ENCODE measurements at places on chromosomes 4 and X.

DNA sequence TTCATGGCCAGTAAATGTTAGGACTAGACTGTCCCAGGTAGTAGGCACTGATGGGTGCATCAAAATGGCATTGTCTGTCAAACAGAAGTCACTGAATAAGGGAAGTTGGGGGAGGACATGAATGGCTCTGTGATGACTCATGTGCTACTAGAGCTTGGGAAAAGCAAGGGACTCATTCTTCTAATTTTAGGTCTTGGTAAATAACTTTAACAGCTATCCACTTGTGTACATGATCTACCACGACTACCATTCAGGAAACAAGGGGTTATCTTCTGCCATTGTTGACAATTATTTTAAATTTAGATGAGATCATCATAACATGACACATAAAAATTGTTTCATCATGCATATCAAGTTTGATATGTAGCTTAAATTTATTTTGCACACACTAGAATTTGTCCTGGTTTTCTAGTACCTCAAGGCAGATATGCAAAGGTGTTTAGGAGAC, 6.3 kb downstream of the AREG start:
- no peak for DNase-seq

GRCh38 chrX:1380672-1381233, 11.2 kb downstream of the SLC25A6 start:
- DNase-seq, result no peak

DNA sequence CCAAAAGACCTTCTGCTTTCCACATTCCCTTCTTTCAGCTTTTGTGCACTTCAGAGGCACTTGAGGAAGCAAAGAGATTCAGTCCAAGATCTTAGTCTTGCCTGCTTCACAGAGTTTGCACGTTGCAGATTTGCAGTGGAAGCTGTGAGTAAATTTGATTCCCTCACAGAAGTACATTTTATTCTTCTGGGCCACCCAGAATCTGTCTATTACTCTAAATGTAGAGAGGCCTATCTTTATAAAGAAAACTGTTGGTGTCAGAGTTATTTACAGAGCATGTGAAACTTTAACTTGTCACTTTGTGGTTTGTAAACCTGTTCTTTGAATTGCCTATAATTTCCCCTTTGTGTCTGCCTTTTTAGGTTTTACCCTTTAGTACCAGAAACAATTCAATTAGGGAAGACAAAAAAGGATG, 15.5 kb downstream of the SPRY1 start:
- no peak for DNase-seq

DNA sequence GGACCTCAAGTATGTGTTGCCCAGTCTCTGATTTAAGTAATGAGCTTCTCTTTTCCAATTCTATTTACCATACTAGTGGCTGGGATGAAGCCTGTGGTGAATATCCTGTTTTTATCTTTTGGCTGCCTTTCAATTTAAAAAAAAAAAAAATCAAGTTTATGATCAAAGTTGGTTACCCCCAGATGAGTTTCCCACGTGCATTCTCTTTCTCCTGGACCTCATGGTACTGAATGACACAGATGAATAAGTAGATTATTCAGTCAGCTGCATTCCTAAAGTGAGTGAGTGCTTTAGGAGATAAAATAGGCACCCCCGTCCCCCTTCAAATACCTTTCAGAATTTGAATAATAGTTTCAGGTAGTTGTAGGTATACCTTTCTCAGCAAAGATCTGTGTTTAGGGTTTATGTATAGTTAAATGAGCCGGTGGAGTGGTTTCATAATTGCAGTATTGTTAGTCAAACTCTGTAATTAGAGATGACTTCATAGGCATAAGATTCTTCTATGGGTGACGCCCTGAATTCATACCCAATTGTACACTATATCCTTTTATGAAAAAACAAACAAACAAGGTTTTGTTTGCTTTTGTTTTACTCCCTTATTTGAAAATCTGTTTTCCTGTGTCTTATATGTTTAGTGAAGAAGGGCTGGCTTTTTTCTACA, 41.9 kb downstream of the PLS3 start:
- no peak for DNase-seq

DNA sequence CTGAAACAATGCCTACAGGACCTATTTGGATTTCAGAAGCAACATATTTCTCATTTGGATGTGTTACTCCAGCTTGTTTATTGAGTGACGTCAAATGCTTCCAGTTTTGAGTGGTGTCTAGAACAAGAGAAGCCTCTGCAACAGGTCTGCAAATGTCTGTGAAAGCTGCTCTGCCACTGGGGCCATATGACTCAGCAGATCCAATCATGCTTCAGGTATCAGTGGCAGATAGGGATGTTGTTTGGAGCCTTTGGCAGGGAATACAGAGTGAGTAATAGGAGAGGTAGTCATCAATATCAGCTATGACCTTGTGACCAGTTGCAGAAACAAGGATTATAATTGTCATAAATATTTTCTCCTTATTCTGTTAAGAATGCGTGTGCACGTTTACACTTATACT, 141.1 kb upstream of the ZXDA start:
- no peak for DNase-seq

DNA sequence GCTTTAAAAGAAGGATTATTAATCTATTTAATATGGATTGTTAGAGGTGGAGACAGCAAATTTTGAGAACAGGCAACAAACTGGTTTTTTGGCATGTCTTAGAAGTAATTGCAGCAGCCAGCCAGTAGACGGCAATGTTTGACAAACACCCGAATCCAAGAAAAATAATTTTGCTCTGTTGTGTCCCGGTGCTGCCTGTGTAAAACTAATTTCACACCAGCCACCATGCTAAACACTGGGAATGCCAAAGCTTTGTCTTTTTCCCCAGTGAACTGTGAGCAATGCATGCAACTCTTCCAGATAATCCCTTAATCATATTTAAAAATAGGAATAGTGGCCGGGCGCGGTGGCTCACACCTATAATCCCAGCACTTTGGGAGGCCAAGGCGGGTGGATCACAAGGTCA, 25.9 kb downstream of the SMIM31 start:
- no peak for DNase-seq

DNA sequence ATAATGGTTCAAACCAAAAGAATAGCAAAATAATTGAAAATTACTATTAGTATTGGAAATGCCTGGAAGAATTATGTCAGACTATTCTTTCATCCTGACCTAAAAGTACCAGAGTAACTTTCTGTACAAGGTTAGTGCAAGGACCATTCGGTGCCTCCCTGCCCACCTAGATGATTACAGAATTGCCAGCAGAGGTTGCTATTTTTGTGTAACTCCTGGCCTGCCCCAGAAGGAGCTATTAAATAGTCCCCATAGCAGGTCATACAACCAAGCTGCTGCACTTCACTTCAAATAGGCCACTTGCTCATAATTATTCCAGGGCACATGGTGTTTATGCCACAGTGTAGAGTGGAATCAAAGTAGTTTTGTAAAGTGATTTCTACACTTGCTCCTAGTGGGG, 831.1 kb upstream of the PABPC4L start:
- DNase-seq, result no peak

DNA sequence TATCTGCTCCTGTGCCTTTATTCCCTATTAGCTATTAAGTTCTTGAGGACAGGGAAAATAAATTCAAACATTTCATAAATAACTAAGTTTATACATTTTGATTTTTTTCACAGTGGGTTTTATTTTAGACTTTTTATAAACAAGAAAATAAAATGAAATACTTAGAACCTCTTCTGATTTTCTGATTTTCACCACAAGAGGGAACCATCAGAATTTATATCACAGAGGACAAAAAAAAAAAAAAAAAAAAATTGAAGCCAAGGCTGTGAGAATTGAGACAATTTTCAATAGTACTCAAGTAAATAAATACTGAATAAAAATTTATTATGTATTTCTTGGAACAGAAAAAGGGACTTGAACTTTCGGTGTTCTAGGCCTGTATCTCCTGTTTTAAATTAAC, 288.1 kb downstream of the SH3BGRL start:
- no peak for DNase-seq

GRCh38 chr4:70948665-70949260, 44.7 kb upstream of the DCK start:
- DNase-seq, result no peak

GRCh38 chrX:64198036-64198435, 7.5 kb downstream of the AMER1 start:
- DNase-seq, result no peak

- DNase-seq, result no peak
Observed at GRCh38 chrX:134998246-134998645, 7.5 kb downstream of the SMIM10 start.

DNA sequence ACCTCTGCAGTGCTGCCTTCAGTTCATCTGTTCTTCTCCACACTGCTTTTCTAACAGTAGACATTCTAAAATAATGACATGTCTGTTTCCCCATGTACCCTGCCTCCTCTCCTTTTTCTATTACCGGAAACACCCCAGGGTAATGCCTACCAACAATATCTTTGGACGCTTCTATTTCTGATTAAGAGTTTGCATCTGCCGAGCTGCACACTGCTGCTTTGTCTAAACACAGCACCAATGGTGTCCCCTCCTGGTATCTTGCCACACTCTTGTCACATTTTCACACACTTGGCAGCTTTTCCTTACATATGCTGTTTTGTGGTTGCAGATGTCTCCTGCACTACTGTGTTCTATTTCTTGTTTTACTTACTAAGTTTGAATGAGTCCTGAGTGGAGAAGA, 288.8 kb downstream of the GRIA2 start:
- DNase-seq, result no peak

DNA sequence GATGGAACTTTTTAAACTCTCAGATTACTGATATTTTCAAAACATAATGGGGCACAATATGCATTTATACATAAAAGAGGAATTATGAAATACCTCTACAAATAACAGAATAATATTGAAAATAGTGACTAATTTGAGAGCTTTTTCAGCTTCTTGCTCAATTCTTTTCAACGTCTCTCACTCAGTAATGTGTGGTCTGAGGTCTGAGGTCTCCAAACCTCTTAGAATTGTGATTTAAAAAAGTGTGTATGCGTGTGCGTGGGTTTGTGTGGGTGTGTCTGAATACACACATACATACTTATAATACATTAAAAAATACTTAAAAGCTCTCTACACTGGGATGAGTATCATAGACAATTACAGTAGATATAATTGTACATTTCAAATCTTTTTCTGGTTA, 7.9 kb downstream of the NDNF start:
- DNase-seq, result no peak

DNA sequence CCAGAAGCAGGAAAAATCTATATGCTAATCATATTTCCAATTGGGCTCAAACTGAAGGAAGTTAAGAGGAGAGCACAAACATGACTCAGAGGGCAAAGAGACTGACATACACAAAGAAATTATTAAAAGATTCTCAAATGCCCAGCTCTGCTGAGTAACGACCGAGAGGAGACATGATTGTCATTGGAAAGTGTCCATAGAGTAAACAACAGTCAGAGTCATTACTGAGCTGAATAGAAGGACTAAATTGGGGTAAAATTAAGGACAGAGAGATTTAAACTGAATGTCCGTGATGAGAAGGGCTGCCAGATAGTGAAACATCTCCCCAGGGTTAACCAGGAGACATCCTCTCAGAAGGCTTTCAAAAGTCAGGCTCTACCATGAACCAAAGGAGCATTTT, 111.2 kb upstream of the GALNT7 start:
- no peak for DNase-seq

- DNase-seq, result no peak
Observed at GRCh38 chr4:3880615-3881120, 114.5 kb downstream of the ADRA2C start.

GRCh38 chr4:74311696-74312313, 3.5 kb downstream of the EPGN start:
- no peak for DNase-seq

DNA sequence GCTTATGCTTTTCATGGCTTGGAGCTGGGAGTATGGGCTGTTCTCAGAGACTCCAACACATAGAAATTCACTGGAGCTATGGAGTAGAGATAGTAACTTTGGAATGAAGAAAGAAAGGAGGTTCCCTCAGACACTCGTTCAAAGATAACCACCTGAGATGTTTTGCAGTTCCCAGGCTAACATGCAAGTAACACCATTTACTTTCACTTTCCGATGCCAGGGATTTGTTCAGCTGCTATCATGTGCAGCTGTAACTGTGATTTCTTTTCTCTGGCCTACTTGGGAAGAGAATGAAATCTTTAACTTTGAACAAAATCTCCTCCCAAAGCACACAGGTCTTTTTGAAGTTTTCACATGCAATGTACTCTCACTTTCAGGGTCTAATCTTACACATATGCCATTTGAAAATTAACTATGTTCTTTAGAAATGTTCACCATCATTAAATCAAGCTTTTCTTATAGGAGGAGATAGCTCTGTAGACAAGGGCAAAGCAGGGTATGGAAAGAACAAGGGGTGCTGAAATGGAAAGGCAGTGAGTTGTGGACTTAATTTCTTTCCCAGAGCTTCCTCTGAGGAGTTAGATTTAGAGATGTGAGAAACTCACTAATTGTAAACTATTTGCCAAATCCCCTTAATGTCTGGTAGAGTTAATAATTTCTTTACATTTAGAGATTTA, 514.3 kb downstream of the PDHA2 start:
- no peak for DNase-seq

- no peak for DNase-seq
Observed at GRCh38 chr4:161393602-161394001, 770.2 kb downstream of the FSTL5 start.

DNA sequence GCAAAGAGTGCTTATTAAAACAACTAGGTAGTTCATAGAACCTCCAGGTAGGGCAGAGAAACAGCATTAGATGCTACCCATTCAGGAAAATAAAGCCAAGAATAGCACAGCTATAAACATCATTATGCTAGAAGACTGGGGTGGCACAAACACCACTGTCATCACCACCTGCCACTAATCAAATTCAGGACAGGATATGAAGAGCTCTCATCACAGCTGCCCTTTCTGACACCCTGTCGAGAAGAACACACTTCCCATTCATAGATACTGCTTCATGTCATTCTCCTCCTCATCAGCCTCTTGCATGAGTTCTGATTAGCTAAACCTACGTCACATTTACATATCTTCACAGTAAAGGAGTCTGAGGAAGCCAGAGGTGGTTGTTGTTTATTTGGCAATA, 692.3 kb upstream of the HS3ST1 start:
- DNase-seq, result no peak

DNA sequence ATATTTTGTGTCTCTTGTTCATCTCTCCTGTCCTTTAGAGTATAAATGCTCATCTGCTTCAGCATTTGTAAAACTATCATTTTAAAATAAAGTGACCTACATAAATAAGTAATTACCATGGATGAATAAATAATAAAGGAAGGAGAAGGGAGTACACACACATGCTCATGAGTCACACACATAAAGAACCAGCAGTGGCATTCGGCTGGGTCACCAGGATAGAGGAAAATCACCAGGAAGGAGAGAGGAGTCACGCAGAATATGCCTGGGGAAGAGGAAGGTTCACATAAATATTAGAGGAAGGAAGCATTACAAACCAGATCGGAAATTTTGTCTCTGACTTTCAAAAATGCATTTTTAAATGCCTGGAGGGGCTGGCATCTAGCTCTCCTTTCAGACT, 38.5 kb upstream of the MED14 start:
- DNase-seq, result no peak

DNA sequence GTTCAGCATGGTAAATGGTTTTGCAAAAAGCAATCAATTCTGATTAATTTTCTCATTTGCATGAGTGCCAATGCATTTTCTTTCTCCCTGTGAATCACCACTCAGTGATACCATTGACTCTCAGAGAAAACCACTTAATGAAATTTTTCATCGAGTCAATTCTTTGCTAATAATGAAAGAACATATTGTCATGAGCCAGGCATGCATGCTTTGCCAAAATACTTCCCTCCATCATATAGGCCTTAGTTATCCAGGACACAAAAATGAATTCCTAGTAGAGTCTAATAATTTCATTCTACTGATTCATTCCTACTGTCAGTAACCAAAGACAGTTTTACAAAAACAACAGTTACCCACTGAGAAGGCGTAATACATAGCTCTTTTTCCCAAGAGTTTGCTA, 680.0 kb downstream of the TRIML1 start:
- no peak for DNase-seq
